Stimulated activated naive CD4-positive, alpha-beta T cell treated with Interleukin-2 at 50 U/mL for 16 hours (primary cell): ENCODE measurements at places on chromosomes 3 and 15.

GRCh38 chr15:101028772-101029438, 109.7 kb downstream of the LRRK1 start:
- no peak for DNase-seq

DNA sequence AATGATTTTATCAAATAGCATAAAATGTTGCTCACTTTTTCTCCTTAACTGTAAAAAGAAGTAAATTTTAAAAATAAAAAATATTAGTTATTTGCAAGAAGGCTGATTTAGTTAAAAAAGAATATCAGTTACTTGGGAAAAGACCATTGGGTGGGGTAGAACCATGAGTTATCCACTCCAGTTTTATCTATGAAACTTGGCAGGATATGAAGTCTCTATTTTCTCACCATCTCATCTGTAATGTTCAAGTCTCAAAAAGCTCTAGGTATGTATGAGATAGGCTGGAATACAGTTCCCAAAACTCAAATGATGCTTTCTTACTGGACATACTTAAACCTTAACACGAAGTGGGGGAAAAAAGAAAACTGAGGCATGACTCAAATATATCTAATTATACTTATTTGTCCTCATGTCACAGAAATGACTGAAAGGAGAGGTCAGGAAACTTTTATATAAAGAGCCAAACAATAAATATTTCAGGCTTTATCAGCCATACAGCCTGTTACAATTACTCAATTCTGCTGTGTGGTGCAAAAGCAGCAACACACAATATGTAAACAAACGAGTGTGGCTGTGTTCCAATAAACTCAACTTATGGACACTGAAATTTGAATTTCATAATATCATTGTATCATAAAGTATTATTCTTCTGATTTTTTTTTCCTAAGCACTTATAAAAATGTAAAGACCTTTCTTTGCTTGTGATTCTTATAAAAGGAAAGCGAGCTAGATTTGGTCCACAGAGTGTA, 131.8 kb downstream of the TBL1XR1 start:
- no peak for DNase-seq

DNA sequence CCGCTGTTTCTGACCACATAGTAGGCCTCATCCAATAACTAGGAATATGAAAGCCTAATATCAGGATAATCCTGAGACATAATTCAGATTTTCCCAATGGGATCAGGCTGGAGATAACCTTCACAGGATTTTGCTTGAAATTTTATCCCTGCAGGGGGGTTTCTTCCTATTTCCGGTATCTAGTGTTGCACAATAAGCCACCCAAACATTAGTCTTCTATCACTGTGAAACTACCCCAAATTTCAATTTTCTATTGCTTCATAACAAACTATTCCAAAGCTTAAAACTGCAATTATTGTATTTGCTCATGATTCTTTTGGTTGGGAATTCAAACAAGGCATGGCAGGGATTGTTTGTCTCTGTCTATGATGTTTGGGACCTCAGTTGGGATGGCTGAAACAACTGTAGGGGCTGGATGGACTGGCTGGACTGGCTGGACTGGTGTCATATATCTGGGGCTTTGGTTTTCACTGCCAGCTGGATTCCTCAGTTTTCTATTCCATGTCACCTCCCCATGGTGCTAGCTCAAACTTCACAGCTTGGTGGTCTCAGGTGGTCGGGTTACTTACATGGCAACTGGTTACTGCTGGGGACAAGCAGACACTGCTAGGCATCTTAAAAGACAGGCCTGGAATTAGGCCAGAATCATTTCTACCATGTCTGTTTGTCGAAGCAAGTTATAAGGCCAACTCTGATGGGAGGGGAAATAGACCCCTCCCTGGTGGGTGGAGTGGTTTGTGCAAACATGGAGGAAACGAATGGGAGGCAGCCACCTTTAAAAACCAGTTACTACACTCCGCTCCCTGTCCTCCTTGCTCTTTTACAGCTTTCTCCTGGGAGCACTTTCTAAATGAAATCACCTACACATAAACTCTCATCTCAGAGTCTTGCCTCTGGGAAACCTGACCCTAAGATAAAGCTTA, 88.2 kb upstream of the STT3B start:
- DNase-seq, result no peak

DNA sequence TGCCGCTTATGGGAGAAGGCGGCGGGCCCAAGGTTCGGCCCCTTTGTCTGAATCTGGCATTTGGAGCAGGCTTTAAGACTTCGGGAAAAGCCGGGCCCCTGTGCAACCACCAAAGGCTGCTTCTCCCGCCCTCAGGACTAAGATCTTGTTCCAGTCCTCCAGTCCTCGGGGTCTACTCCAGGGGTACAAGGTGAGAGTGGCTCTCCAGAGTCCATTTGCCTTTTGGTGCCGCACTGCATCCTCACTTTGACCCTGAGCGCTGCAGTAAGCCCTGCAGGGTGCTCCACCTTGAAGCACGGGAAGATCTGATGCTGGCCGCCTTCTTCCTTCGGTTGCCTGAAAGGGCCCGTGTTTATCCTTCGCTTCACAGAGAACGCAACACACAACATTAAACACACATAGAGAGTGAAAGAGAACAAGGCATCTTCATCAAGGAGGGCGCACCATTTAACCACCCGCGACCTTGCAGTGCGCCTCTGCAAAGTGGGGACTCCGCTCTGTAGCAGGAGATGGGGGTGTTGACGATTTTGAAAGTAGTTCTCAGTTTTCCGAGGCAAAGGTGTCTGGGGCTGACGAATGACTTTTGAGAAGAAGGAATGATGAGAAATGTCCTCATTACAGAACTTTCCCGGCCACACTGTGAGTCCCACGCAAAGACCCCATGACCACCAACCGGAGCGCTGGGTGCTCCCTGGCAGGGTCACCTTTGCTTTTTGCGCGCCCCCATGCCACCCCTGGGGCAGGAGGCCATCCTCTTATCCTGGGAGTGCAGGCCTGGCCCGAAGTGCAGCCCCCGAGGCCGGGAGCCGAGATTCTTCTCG, 1.0 kb downstream of the PIGZ start:
- DNase-seq, result no peak

GRCh38 chr3:120524171-120524923, 71.8 kb upstream of the NDUFB4 start:
- no peak for DNase-seq

DNA sequence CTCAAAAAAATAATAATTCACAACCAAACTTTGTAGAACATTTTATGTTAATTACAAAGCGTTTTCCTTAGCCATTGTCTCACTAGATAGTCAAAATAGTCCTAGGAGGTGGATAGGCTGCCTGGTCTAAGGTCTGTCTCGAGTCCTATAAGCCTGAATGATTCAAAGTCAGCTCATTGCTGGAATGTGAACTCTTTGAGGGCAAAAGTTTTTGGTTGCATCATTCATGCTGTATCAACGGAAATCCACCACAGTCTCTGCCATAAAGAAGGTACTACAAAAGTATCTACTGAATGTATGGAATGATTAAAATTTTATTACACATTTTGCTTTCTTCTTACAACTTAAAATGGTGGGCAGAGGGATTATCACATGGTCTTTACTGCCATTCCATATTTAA, 387.3 kb upstream of the RARB start:
- DNase-seq, result no peak

GRCh38 chr15:58994906-58995453, 7.5 kb downstream of the RNF111 start:
- no peak for DNase-seq

- no peak for DNase-seq
Measured at GRCh38 chr3:125589547-125590122, 5.7 kb downstream of the OSBPL11 start.

DNA sequence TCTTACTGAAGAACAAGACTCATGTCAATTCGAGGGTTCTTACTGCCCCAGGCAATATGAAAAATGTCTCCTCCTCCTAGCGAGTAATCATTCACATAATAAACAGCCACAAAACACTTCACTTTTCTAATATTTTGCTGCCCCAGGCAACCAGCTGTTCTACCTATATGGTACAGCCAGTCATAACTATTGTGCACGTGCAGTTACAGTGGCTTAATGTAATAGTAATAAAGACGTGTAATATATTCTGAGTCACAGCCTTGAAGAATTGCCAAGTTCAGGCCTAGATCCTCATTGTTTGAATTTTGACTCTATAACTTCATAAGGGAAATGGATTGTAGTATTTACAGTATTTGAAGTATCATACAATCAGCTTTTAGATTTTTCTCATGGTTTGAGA, 1250.0 kb upstream of the GBE1 start:
- DNase-seq, result no peak

- no peak for DNase-seq
Measured at GRCh38 chr3:99713440-99713839, 75.0 kb downstream of the COL8A1 start.

- no peak for DNase-seq
Measured at GRCh38 chr3:42375121-42375800, 35.1 kb downstream of the LYZL4 start.

- no peak for DNase-seq
Measured at GRCh38 chr3:177061369-177061768, 135.9 kb downstream of the TBL1XR1 start.

- DNase-seq, result no peak
Measured at GRCh38 chr3:69697381-69697780, 41.9 kb upstream of the MITF start.

GRCh38 chr15:69135499-69135898, 24.9 kb upstream of the GLCE start:
- DNase-seq, result no peak

- no peak for DNase-seq
Measured at GRCh38 chr15:27111323-27111722, 140.3 kb downstream of the GABRG3 start.

- no peak for DNase-seq
Measured at GRCh38 chr3:12782172-12782815, 14.2 kb upstream of the CAND2 start.

GRCh38 chr3:58157700-58158099, 53.1 kb downstream of the DNASE1L3 start:
- DNase-seq, result no peak

- DNase-seq, result no peak
Measured at GRCh38 chr15:41942886-41943285, 29.5 kb downstream of the EHD4 start.

DNA sequence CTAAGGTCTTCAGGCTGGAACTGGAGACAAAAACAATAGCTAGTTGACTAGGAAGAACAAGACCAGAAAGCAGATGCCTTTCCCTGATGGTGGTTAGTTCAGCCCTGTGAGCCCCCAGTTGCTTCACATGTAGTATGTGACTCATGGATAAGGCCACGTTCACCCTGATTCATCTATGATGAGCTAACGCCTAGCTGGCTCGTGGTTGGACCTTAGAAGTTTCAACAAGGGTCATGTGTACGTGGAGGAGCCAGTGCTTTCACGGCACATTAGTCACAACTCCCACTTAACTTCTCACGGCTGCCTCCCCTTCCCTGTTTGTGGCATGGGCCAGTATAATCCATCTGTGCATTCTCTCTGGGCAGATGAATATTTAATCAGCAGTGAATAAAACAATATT, 20.6 kb downstream of the COL8A1 start:
- DNase-seq, result no peak

GRCh38 chr15:59299929-59300617, 72.6 kb downstream of the MYO1E start:
- peak; percentile 69 for DNase-seq

DNA sequence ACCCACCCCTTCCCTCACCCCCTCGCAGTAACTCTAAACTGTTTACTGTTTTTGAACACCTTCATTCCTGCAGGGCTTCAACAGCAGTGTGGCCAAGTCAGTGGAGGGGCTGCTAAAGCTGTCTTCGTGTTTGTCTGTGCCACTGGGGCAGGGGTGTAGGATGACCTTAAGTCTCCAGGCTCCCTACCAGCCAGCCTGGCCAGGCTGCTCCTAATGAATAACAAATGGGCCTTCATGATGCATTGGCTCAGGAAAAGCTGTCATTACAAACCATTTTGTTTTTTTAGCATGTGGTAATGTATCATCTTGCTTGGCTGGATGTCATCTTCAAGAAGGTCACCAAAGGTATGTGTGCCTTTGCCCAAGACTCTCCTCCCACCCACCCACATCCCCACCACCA, 372.2 kb upstream of the WNT5A start:
- no peak for DNase-seq

DNA sequence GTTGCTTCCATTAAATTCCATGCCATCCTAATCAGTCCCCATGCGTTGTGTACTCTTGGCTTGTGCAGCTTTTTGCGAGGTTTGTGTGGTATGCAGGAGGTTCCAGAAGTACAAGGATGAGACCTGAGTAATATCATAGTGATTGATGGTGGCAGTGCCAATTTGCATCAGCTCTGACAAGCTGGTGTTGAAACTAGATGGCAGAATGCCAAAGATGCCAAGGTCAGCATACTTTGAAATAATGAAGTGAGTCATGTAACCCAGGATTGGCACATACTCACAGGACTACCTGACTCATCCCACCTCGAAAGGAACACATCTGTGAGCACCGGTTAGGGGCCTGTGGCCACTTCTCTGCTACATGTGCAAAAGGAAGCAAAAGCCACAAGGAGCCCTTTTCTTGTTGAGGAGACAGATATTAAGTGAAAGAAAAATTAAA, 14.3 kb downstream of the KAT2B start:
- DNase-seq, result peak; percentile 81

DNA sequence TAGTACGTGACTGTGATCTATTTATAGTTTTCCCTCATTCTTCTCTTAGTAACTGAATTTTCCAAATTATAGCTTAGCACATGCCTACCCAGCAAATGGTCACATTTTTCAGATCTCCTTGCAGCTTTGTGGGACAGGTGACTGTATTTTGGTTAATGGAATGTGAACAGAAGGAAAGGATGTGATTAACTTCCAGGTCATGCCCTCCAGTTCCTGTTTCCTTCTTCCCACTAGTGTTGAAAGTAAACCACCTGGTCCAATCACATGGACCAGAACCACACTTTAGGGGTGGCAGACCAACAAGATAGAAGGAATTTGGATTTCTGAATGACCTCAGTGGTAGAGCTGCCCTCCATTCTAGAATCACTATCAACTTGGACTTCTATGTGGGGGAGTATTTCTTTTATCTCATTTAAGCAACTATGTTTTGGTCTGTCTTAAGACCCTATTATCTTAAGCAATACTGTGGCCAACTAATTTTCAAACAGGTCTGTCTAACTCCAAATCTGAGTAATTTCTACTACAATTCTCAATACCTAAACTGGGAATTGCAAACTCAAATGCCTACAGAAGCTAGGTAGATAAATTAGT, 76.0 kb upstream of the TSC22D2 start:
- no peak for DNase-seq

- no peak for DNase-seq
Measured at GRCh38 chr3:102189956-102190723, 244.7 kb upstream of the ZPLD1 start.

DNA sequence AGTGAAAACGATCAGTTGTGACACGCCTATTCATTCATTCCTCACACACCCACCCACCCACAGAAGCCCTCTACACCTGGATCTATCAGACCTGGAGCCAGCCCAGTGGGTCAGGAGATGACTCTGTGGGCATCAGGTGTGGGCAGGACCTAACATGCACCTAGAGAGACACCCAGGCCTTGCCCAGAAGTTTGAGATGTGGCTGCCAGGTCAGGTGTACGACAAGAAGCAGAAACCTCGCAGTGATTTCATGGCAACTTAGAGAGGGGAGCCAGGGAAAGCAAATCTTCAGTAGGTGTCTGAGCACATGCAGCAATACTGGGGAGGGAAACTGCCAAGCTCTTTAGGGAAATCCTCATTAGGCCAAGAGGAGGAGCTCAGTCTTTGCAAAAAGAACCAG, 264.7 kb upstream of the ROPN1 start:
- no peak for DNase-seq
